Glutamatergic neuron (in vitro differentiated cells): ENCODE measurements at places on chromosomes 12 and 14.

- H3K4me1 ChIP-seq, result no peaks in the 10 kb centered on the region
- DNase-seq, result no peak
- H3K36me3 ChIP-seq, result no peaks in the 10 kb centered on the region
- no peak overlapping the region for H3K27ac ChIP-seq
These were observed 55.8 kb downstream of the CMAS start for GRCh38 chr12:22101749-22102243.

GRCh38 chr12:68246350-68246749 lies 7.1 kb downstream of the IL22 start:
- H3K27ac ChIP-seq, result no peak overlapping the region
- H3K36me3 ChIP-seq, result no peaks in the 10 kb centered on the region
- H3K4me3 ChIP-seq, result no peak overlapping the region
- DNase-seq, result no peak

- no peaks in the 10 kb centered on the region for H3K27me3 ChIP-seq
- H3K36me3 ChIP-seq, result no peaks in the 10 kb centered on the region
- no peak overlapping the region for H3K4me3 ChIP-seq
- DNase-seq, result no peak
These were observed 406.3 kb upstream of the DCN start for GRCh38 chr12:91588874-91589454.

DNA sequence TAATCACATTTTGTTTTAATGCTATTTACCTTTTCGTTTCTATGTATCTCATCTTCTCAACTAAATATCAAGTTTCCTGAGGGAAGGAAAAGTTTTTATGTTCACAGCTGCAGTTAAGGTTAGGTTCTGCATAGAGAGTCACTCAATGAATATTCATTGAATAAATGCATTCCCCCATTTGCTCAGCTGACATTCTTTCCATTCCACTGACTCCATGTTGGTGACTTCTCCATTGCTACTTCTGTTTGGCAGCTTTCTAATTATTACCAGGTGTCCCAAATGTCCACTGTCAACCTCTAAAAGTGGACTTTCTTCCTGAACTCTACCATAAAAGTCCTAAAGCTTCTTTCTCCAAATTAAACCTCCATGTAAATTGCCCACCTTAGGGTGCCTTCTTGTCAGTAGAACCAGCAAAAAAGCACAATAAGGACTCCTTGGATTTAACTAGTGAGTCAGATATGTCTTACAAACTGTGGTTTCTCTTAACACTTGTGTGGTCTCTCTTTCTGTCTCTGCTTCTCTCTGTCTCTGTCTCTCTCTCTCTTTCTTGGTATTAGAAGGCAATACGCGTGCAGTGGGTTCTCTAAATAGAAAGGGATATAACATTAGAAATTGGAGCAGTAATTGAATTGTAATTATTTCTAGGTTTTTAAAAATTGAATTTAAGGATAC lies 85.9 kb downstream of the TMEM117 start:
- no peak overlapping the region for H3K27ac ChIP-seq
- H3K4me1 ChIP-seq, result no peaks in the 10 kb centered on the region
- H3K36me3 ChIP-seq, result no peaks in the 10 kb centered on the region
- no peak for DNase-seq
- no peak overlapping the region for H3K4me3 ChIP-seq

DNA sequence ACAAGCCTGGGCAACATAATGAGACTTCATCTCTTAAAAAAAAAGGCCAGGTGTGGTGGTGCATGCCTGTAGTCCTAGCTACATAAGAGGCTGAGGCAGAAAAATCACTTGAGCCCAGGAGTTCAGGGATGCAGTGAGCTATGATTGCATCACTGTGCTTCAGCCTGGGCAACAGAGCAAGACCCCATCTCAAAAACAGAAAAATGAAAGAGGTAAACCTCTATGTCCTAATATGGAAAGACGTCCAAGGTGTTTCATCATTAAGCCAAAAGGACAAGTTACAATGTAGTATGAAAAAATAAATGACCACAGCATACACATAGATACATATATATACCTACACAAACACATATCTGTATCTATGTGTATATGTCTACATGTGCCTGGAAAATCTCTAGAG lies 15.4 kb downstream of the SPTB start:
- no peak overlapping the region for H3K4me3 ChIP-seq
- no peaks in the 10 kb centered on the region for H3K36me3 ChIP-seq
- peaks cover 2% of the 10 kb centered on the region for H3K27me3 ChIP-seq
- H3K4me1 ChIP-seq, result no peaks in the 10 kb centered on the region
- DNase-seq, result no peak
